ENCODE measurements at places on chromosomes 3 and 15.

GRCh38 chr3:195224980-195225580 lies 45.9 kb downstream of the XXYLT1 start:
- DNase-seq = no peak

DNA sequence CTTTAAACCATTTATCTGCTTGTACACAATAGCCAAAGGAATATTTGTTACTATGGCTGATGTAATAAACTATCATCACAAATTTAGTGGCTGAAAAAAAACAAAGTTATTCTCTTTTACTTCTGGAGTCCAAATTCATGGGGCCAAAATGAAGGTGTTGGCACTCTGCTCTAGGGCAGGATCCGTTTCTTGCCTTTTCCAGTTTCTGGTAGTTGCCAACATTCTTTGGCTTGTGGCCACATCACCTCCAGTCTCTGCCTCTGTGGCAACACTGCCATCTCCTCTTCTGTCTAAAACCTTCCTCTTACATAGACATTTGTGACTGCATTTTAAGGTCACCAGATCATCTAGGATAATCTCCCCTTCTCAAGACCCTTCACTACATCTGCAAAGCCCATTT lies 27.3 kb downstream of the NIT2 start:
- no peak for DNase-seq

DNA sequence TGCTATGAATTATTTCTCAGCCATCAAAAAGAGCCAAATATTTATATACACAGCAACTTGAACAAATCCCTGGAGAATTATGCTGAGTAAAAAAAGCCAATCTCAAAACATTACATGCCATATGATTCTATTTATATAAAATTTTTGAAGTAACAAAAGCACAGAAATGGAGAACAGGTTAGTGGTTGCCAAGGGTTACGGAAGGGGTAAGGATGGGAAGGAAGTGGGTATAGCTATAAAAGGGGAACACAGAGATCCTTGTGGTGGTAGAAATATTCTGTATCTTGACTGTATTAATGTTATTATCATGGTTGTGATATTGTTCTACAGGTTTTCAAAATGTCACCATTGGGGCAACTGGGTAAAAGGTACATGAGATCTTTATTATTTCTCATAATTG lies 62.3 kb upstream of the ASB14 start:
- no peak for DNase-seq

DNA sequence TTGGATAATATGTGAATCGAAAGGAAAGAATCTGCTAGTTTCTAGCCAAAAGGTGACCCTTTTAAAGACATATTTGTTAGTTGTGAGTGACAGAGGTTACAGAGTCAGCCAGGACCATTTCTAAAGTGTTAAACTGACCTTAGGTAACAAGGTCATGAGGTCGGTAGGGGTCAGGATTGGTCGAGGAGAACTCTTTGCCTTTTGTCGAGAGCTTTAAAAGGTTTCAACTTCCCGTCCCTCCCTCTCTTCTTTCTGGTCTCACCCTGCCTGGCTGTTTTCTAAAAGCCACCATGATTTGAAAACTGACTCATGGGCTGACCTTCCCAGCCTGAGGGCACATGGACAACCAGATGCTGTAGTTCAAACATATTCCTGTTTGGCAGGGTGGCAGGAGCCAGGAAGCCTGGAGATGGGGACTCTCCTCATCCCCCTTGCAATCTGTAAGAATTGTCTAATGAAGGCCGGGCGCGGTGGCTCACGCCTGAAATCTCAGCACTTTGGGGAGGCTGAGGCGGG lies 25.8 kb upstream of the PRTG start:
- DNase-seq = no peak

GRCh38 chr3:54139630-54140029 lies 17.3 kb downstream of the CACNA2D3 start:
- no peak for DNase-seq

DNA sequence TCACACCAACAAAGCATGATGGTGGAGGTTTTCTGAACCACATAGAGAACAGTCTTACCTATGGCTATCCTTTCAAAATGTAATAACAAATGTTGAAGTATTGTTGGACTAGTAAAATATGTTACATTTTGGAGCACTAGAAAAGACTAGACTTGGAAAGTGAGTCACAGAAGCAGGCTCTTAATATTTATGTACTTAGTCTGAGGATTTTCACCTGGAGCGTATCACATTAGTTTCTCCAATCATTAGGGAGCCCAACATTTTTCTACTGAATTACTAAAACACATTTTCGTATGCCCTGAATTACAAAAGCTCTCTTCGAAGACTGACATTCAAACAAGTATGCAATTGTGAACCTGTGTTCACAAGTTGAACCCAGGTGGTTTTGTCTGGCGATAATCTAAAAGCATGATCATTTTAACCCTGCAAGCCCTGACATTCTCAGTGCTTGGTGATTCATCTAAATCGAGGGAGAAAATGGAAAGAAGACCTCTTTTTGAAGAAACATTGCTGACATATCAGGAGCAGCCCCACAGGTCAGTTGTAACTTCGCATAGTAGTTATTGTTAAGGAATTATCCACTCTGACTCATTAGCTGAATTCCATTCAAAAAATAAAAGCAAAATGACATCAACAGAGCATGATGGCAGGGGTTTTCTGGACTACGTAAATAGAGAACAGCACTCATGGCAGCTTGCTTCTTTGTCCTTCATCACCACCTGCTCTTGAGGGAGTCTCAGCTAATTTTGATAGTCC lies 679.8 kb upstream of the NECTIN3 start:
- no peak for DNase-seq

- DNase-seq = peak; percentile 78
These were observed 160.8 kb upstream of the TLE3 start for GRCh38 chr15:70258369-70259027.

- DNase-seq = peak; percentile 83
These were observed 79.8 kb downstream of the RHCG start for GRCh38 chr15:89416339-89417183.

DNA sequence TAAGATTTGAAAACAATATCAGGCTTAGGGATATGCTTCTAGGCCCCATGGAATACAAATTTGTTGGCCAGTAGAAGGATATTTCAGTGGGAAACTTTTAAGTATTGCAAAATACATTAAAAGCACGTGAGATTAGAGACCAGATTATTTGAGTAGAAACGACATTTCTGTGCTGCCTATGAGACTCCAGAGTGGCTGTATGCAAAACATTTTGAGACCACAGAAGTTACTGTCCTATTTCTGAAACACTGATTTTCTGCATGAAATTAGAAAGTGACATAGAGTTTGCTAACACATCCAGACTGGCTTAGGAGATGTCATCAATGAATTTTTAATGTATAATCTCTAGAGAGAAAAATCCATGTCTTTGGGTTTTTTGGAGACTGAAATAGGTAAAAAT lies 99.8 kb downstream of the KCNH8 start:
- DNase-seq = no peak

DNA sequence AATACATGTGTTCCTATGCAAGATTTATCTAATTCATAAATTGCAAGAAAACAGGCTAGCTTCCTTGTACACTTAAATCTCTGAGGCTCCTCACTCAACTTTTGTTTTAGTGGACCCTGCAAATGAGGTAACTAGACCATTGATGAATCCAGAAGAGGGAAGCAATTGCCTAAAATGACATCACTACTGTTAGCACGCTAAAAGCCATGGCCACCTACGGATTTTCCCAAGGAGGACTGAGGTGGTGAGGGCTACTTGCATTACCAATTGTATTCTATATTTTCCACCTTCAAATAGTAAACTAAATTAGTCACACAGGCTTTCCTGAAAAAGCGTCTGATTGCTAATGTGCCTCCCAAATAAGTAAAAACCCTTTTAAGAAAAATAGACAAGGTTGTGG lies 140.7 kb downstream of the GADL1 start:
- DNase-seq = no peak

- DNase-seq = no peak
These were observed 68.8 kb upstream of the DLG1 start for GRCh38 chr3:197367081-197367780.

GRCh38 chr15:27973886-27974285 lies 125.2 kb downstream of the OCA2 start:
- no peak for DNase-seq

- no peak for DNase-seq
These were observed 176.3 kb upstream of the ROPN1 start for GRCh38 chr3:124168271-124168670.

DNA sequence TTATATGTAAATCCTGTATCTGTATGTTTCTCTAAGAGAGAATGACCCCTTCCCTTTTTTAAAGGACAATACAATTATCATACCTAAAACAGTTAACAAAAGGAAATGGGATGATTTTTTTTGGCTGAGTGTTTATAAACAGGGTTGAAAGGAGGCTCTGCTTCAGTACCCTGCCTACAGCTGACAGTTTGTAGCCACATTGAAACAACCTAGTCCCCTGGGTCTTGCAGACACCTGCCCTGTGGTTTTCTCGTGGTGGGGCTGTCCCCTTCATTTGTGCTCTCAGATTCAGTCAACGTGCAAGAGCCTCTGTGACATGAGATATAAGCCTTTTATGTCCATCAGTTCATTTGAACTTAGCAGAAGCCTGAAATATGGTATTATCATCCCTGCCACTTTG lies 2.3 kb upstream of the HMCES start:
- no peak for DNase-seq

DNA sequence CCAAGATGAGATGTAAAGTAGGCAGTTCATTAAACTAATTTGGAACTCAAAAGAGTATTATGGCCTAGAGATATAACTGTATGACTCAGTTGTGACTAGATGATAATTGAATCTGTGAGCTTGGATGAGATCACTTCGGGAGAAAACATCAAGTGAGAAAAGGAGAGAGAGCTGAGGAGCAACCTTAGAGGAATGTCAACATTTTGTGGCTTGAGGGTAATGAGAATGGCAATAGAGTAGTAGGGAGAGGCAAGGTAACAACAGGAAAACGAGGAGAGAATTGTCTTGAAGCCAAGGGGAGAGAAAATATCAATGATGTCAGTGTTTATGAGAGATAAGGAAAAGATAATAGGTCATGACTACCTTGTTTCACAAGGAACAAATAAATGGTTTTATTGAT lies 580.2 kb downstream of the NLGN1 start:
- DNase-seq = no peak

- DNase-seq = no peak
These were observed 42.3 kb upstream of the TMEM87A start for GRCh38 chr15:42315521-42315920.

DNA sequence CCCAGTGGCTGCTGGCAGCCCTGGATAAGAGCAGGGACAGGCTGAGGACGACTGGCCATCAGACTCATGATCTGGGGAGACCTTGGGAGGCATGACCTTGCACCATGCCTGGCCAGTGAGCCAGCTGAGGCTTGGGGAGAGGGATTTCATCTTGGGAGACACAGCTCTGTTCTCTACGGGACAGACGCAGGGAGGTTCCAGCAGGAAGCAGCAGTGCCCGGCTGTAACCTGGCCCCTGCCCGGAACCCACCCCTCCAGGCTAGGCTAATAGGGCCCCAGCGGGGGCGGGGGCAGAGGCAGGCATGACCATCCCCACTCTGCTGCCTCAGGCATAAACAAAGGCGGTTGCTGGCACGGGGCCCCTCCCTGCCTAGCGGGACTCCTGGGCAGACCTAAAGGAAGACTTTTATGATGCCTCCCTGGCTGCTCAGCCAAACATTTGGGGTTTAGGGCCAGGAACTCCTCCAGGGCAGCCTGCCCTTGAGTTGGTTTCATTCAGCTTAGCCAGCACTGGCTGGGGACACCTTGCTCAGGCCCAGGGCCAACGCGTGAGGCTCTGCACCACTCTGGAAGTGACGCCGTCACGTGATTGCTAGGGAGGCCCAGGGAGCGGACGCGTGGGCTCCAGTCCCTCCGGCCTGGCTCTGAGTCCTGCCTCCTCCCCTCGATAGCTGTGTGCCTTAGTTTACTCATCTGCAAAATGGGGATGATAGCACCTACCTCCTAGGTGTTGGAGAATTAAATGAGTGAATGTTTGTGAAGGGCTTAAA lies 27.6 kb downstream of the HDAC11 start:
- no peak for DNase-seq

GRCh38 chr3:10426346-10427220 lies 78.8 kb downstream of the ATP2B2 start:
- DNase-seq = no peak

GRCh38 chr15:33392453-33392852 lies 81.7 kb downstream of the RYR3 start:
- no peak for DNase-seq

- no peak for DNase-seq
These were observed 757.8 kb downstream of the AGBL1 start for GRCh38 chr15:86837294-86838061.

DNA sequence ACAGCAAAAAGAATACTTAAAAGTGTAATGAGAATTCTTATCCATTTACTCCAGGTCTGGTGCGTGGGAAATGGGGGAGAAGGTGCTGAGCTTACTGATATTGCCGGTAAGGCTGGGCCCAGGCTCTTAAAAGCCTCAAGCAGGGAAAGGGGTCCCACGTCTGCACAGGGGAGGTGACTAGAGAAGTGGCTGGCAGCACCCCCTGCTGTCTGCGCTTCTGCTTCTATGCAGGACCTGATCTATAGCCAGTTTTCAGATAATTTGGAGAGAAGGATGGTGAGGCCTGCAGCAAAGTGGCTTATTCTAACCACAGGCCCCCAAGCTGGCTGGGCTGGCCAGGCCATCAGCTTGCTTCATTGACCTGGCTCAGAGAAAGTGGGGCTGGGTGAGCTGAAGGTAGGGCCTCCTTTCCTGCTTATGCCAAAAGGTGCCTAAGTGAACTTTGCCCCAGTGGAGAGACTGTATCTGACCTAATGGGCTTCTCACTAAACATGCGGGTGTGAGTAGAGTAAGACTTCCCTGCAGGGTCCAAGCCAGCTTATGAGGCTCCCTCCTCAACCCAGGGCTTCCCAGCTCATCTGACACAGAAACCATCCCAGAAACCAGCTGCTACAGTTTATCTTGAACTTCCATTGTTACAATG lies 30.9 kb upstream of the ATP1B3 start:
- no peak for DNase-seq

GRCh38 chr3:119324899-119325298 lies 30.7 kb downstream of the ARHGAP31 start:
- no peak for DNase-seq

- no peak for DNase-seq
These were observed 109.3 kb downstream of the ZIC1 start for GRCh38 chr3:147518465-147518864.

- no peak for DNase-seq
These were observed 53.7 kb upstream of the ABHD17C start for GRCh38 chr15:80641384-80641783.

DNA sequence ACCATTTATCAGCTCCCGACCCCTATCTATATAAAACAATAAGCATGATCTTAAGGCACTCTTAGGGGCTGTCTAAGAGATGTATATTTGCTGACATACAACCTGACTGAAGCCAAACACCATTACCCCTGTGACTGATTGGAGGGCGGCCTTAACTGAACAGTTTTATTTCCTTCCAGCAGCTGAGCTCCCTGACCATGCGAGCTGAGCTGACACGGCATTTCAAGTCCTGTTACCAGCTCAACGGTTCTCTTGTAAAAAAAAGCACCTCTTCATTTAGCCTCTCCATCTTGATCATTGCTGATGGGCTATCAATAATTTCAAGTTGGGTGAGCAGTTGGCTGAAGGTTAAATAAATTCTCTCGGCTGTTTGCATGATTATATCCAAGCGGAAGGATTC lies 33.4 kb upstream of the BNIP2 start:
- no peak for DNase-seq

- no peak for DNase-seq
These were observed 193.3 kb downstream of the ADAMTS9 start for GRCh38 chr3:64494526-64494925.

GRCh38 chr3:127796831-127797150 lies 25.5 kb downstream of the MGLL start:
- no peak for DNase-seq

- no peak for DNase-seq
These were observed 142.0 kb downstream of the NAALADL2 start for GRCh38 chr3:175001091-175001490.

- no peak for DNase-seq
These were observed 128.1 kb downstream of the IL1RAP start for GRCh38 chr3:190642016-190642415.

All from stimulated activated CD4-positive, alpha-beta T cell treated with anti-CD3 and anti-CD28 coated beads, Interleukin-12 subunit alpha, Interleukin-12 subunit beta, amount 100 ng/mL, for 48 hours (primary cell).